ENCODE measurements at places on chromosomes 5 and 9.

DNA sequence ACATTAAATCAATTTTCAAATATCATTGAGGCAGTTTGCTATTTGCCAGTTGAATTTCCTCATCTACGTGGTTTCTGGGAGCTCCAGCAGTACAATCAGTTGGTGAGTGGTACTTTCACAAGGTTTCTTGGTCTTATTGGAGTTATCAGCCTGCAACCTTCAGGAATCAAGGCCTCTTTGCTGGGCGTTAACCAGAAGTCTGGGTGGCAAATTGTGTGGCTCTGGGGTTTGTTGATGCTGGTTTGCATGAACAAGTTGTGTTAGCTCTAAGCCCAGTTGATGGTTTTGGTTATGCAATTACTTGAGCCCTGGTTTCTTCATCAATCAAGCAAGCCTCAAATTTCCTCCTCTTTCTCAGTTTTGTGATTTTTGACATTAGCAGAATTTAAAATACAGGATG, 152.9 kb upstream of the ANKRD55 start:
- DNase-seq: no peak

DNA sequence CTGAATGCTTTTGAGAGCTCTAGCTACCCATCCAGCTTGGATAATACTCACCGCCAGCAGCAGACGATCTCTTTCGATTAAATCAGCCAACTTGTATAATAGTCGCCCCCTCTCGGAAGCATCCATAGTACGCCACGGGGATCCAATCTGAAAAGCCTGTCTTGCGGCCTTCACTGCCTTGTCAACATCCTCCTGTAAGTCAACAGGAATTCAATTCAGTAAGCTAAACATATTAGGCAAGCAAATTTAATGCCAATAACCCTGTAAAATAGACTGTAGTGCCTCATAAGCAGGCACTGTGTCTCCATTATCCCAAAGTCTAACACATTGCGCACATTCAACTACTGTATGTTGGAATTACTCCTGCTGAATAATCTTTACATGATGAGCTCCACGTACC, 22.0 kb downstream of the ALDH1A1 start:
- DNase-seq: no peak

- no peak for DNase-seq
Measured at GRCh38 chr5:170421826-170422225, 32.7 kb upstream of the KCNMB1 start.

DNA sequence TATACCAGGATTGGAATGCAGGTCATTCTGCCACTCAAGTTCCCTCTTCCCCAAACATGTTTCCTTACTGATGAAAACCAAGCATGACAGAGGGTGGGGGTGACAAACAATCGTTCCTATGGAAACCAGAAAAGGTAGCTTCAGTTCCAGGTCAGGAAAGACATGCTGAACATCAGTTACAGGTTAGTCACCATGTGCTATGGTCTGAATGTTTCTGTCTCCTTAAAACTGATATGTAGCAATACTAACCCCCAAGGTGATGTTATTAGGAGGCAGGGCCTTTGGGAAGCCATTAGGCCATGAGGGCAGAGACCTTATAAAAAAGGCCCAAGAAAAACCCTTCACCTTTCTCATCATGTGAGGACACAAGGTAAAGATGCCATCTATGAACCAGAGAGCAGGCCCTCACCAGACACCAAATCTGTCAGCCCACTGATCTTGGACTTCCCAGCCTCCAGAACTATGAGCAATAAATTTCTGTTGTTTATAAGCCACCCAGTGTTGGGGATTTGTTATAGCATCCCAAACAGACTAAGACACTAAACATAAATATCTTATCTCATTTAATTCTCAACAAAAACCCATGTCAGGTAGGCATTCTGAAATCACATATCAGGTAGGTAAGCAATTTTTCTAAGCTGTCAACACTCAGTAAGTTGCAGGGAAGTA, 15.7 kb upstream of the SH3RF2 start:
- DNase-seq: no peak

DNA sequence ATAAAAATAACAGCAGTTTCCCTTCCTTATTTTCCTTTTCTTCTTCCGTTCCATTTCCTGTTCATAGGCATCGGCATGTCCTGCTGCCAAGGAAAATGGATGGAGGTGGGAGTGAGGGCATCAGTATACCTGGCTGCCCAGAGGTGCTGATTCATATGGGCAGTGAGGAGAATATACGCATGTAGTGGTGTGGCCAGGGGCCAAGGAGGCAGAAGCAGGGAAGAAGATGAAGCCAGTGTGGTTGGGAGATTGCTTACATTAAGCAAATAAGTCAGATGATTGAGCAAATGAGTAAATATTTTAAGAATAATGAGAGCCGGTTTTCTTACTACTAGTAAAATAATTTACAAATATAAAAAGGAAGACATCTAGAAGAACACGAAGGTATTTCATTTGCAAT, 344.9 kb upstream of the PAPPA start:
- no peak for DNase-seq

GRCh38 chr9:2174306-2174705, 159.2 kb downstream of the SMARCA2 start:
- DNase-seq: no peak

DNA sequence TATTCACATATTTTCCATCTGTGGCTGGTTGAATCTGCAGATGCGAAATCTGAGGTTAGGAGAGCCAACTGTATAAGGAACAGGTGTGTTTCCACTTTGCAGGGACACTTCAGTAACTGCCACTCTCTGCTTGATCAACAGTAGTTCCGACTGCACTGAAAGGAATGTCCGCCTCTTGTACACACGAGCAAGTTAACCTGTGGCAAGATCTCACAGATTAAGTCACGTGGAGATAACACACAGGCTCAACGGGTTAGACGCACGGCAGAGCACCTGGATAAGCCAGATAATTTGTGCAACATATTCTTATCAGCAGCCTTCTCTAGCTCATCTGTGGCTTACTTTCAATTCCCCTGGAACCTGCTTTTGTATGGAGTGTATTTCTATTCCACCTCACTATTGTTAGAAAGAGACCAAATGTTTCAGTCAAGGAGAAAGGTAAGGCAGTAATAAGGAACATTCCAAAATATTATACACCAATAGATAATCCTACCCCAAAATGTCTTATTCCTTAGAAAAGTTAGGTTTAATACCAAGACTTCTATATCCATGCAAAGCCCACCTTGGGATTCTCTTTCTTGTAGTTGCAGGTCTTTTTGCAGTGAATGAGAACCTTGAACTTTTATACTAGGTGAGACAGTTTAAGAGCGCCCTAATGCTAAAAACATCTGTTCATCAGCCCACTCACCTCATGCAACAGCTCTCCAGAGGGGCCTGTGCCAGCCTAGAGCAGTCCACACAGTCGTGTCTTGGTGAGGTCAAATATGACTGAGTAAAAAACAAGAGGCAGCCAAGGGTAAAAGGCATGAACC, 6.5 kb upstream of the C9 start:
- peak; percentile 61 for DNase-seq

DNA sequence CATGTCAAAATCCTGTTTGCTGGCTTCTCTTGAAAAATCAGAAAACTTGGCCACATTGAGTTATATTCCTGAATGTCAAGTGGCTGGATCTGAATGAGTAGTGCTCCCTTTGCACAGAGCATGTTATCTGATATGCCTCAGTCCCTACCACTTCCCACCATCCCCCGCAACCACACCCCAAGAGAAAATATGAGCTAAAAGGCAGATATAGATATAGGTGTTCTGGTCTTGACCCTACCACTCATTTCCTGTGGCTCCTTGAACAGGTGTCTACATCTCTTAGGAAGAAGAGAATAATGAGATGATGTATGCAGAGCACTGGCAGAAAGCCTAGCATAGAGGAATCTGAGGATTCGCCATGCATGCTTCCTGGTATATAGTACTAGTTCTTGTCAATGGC, 6.6 kb upstream of the CYSTM1 start:
- DNase-seq: no peak

DNA sequence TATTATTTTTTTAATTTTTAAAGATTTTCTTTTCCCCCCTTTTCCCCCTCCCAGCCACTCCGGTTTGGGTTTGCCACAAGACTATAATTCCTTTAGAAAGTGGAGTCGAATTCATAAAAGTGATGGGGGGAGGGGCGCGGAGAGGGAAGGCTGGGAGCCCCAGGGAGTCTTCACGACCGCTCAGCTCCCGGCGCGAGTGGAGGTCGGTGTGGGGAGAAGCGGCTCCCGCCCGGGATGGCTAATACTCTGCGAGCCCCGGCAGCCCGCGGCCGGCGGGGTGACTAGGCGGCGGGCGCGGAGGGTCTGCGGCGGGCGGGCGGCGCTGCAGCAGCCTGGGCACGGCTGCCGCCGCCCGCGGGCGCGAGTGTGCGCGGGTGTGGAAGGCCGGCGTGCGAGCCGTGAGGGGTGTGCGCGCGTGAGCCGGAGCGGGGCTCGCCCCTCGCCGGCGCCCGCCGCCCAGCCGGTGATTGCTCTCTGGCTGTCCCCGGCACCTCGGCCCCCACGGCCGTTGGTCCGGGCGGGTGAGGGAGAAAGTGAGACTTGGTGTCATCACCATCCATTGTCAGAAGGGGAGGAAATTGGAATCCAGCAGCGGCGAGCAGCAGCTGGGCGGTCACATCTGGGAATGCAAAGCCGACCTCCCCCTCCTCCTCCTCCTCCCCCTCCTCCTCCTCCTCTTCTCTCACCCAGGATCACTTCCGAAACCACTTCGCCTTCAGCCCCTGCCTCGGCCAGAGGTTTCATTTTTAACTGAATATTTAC, at the start of gene PARP8:
TSS of gene PARP8 (plus strand) at position 377 of the 762 bp plus-strand sequence. CDS start 459 bp downstream, outside the sequence.
- peak; percentile 44 for DNase-seq

DNA sequence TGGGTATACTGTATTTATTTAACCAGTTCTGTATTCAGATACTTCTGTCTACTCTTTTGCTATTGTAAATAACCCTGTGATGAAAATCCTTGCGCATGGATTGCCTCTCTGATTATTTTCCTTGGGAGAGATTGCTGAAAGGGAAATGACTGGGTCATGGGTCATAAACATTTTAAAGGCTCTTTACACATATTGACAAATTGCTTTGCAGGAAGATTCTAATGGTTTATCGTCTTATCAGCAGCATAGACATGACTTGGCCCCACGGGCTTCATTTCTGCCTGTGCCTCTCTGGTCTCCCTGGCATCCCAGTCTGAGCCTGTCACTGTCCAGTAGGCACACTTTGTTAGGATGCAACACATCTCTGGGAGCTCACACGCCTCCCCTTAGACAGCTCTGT, 52.3 kb downstream of the RGS3 start:
- DNase-seq: no peak

- no peak for DNase-seq
Measured at GRCh38 chr5:91109634-91110033, 273.5 kb downstream of the ARRDC3 start.

DNA sequence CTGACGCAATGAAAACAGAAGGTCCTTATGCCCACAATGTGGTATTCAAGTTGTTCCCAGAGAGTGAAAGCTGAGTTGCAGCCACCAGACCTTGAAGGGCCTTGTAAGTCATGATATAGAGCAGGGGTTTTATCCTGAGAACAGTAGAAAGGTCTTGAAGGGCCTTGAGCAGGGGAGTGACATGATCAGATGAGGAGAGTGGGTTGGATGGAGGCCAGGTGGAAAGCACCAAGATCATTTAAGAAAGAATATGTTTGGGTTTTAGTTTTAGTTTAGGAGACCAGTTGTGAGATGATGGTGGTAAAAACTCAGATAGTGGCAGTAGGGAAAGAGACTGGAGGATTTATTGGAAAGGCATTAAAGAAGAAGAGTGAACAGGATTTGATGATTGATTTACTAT, 5.9 kb downstream of the ITGA2 start:
- no peak for DNase-seq

DNA sequence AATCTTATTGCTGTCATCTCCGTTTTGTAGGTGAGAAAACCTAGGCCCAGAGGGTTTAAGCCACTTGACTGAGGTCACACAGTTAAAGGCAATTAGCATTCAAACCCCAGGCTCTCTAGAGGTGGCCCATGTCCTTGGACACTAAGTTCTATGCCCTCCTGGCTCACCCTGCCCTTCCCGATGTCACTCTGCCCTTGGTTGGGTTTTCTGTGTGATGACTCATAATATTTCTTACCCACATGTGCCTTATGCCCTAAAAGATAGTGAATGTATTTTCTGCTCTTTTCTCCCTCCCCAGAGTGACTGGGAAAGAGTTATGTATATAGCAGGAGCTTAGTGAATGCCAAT, 174.5 kb upstream of the PITX1 start:
- DNase-seq: no peak

GRCh38 chr9:98142925-98143481, 24.0 kb upstream of the TRIM14 start:
- DNase-seq: peak; percentile 31

DNA sequence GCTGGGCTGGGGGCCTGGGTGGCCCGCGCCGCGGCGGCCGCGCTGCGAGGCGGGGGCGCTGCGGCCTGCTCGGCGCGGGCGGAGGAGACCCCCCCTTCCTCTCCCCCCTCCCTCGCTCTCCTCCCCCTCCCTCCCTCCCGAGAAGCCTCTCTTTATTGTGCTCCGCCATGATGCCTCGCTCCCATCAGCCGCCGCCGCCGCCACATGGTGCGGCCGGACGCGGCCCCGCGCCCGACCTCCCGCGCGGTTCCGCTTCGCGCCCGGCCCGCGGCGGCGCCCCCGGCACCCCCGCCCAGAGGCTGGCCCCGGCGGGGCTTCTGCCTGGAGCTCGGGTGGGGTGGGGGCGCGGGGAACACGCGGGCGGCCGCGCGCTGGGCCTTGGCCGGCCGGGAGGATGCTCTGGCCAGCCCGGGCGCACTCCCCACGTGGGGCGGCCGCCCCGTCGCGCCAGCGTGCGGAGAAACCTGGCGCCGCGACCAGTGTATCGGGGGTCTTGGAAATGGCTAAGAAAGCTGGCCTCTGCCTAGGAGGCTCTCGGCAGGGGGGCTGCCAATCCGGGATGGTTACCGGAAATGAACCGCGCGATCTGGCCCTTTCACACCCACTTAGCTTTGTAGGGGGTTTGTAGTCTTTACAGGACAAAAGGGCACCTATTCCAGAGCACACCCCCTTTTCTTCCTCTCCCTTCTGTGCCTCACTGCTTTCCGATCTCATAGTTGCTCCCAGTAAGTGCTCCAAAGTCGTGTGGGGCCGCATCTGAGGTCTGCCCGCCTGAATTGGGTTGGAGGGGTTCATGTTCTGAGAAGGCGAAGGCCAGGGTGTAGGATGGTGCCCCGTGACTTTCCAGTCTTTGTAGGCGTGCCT, 1.0 kb downstream of the SET start:
- peak; percentile 63 for DNase-seq

GRCh38 chr5:173327948-173328843, at the start of gene STC2:
Gene STC2, minus strand, starts transcription at chr5:173328414. Its CDS starts 221 bp downstream, at chr5:173328193.
- DNase-seq: no peak

- no peak for DNase-seq
Measured at GRCh38 chr5:143350341-143350740, 53.1 kb downstream of the NR3C1 start.

- no peak for DNase-seq
Measured at GRCh38 chr5:110031402-110032140, 341.8 kb downstream of the MAN2A1 start.
